ENCODE measurements at places on chromosomes 6 and 20.

DNA sequence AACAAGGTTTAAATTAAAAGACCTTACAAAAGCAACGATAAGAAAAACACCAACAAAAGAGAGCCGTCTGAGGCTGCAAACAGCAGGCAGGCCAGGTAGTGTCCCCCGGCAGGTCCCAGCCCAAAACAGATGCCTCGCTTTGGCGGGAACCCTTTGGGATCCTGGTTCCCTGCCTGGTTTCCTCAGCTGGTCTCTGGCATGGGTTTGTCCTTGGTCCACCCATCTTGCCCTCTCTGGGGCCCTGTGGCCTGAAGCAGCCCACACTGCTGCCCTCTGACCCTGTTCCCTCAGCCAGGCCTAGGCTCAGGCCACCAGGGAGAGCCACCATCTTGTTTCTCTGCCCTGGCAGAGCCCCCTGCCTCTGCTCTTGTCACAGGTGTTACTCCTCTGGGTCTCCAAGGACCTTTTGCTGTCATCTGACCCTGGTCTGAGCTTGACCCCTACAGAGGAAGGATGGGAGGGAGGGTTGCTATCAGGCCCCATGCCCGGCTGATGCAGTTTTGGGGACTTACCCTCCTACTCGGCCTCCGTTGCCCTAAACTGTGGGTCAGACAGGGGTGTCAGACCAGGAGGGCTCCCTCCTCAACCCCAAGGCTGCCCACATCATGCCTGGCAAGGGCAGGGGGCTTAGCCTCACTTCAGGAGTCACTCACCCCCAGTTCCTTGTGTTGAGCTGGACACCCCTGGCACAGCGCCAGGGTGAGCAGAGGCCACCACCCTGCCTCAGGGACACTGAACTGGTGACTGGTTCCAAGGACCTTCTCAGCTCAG, 30.6 kb upstream of the GRM4 start:
- no peak for DNase-seq

DNA sequence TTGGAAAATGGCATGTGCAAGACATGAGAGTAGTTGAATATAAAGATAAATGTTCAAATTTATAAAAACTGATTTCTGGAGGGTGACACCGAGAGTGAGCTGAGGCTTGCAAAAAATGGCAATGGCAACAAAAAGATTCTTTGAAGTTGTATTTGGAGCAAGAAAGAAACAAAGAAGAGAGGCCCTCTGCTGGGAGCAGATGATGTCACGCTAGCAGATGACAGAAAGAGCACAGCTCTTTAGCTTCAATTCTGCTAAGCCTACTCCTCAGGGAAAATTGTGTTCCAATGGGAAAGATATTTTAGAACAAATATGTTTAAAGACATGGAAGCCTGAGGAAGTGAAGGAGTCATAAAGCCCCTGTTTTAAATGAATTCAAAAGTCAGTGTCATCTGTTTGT, 125.3 kb upstream of the NOX3 start:
- no peak for DNase-seq

DNA sequence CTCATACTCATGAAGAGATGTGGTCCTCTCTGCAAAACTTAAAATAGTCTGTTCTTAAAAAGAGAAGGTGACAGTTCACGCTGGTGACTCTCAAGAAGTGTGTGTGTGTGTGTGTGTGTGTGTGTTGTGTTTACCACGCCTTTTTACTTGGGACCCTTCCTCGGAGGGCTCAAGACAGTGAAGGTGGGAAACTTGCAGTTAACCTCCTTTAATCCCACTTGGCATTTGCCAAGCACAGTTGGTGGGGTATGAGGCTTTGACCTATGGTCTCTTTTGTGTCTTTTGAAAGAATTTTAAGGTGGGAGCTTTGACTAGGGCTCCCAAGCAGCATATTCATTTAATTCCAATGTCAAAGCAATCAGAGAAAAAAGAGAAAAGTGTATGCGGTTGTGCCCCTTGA, 395.8 kb downstream of the TFAP2B start:
- no peak for DNase-seq

DNA sequence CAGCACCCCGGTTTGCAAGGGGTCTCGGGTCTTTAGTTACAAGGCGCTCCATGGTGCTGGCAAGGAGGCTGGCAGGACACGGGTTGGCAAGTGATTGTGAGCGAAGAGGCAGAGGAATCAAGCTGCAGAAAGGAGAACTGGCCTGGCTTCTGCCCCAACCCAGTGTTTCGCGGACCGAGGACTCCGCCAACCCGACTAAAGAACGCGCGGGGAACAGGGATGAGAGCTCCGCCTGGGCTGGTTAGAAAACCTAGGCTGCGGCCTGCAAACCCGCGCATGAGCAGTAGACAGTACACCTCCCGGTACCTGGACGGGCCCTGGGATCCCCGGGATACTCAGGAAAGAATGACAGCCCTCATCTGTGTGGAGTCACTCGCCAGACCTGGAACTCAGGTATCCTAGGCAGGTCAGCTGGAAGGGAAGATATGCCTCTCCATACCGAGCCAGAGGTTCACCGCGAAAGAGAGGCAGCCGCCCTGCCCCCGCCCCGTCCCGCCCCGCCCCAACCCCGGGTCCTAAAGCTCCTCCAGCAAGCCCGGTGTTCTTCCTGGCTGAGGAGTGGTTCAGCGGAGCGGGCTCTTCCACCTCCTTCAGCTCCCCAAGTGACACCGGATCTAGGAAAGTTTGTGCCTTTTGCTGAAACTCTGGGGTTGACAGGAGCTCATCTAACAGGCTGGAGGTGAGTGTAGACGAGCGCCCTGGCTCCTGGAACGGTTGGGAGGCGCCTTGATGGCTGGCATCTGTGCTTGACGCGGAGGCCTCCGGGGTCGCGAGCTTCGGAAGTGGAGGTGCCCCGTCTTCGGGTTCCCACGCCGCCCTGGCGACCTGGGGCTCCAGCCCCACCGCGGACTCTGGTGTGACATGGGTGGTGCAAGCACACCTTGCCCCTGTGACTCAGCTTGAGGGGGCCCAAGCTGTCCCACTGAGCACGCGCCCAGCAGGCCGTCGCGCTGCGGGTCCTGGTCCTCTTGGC, 1847.3 kb upstream of the DEFB115 start:
- no peak for DNase-seq

GRCh38 chr20:50605136-50605535, 86.2 kb downstream of the RIPOR3 start:
- no peak for DNase-seq

DNA sequence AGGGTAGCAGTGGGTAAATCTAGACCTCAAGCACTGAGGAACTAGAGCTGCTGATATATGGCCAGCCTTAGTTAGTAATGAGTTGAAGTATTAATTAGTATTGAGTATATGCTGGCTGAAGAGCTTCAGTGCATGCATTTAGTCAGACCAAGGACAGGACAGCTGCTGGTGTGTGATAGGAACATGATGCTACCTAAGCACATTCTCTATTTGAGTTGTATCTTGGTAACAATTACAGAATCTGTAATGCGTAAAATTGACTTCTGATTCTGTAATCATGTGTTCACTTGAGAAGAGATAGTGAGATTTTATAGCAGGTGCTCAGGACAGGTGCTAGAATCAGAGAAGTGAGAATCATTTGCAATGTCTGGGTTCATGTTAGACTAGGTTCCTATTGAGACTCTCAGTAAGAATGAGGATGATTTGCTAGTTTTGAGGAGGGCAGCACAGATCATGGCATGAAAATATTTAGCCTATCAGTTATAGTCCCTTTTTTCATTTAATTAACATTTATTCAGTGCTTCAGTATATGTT, 369.4 kb upstream of the HS3ST5 start:
- DNase-seq: no peak

- DNase-seq: no peak
Observed at GRCh38 chr6:112936504-112936903, 589.4 kb downstream of the RFPL4B start.

DNA sequence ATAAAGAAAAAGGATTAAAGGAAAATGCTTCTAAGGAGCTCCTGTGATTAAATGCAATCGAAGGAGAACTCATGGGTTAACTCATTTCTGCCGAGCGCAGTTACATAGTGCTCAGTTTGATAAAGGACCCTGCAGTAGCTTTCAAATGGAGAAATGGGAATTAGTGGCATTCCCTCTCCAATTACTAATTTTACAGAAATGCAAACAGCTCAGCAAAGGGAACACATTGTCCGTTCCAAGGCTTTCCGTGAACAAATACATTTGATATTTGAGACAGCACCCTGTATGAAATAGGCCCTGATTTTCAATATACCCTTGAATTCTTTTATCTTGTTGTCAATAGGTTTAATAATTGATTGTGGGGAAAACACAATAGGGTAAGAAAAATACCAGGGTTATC, 375.9 kb upstream of the TSHZ2 start:
- DNase-seq: no peak

GRCh38 chr6:41153451-41153850, 696 bp downstream of the TREML1 start:
- no peak for DNase-seq

GRCh38 chr6:84528201-84528600, 236.2 kb downstream of the TBX18 start:
- no peak for DNase-seq

DNA sequence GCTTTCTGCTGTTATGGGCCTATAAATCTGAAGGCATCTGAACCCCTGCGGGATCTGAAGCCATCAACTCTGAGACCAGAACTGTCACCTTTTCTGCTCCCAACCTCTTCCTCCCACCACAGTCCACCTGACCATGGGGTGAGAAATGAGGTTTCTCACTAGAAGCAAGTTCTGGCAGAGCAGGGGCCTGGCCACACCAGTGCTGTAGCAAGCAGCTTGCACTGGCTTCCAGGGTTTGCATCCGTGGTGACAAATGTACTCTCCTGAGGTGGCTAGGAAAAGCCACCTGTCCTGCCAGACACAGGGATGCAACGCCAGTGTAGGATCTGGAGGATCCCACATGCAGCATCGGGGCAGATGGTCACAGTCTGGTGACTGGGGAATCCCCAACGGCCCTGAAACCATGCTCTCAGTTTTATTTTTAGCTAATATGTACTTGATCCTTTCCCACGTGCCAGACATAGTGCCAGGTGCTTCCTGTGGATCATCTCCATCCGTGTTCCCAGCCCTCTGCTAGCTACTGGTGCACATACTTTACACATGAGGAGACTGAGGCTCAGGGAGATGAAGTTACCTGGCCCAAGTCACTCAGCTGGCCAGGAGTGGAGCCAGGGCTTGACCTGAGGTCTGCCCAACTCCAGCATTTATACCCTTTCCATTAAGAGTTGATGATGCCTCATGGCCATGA, 122.1 kb upstream of the SPACA1 start:
- DNase-seq: peak; percentile 38

DNA sequence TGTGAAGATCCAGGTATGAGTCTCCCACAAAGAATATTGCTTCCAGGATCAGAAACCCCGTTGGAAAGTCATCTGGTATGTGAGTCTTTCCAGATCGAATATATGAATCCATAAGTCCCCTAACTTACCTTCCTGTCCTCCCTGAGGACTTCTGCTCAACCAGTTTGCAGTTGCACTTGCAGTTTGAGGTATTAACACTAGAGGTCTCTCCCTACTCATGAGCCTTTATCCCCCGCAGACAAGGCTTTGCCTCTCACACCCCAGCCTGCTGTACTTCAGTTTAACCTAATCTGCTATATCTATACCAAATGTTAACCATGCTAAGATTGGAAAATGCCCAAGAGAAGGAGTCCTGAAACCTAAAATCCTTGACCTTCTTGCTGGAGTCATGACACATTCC, 135.3 kb upstream of the DEFB112 start:
- DNase-seq: no peak

DNA sequence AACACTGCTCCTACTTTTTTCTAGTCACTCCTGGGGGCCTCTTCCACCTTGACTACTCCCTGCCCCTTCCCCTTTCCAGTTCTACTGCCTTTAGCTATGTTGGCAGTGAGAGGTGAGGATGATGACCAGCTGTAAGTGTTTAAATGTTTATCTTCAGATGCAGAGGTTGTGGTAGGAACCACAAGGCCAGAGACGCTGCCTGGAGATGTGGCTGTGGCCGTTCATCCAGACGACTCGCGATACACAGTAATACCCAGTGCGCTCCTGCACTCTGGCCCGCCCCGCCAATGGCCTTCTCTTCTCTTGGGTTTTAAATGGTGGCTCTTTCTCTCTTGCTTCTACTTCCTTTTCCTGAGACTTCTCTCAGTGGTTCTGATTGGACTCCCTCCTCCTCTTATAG, 4.6 kb downstream of the VARS2 start:
- no peak for DNase-seq

- DNase-seq: no peak
Observed at GRCh38 chr20:60249436-60249835, 291.2 kb downstream of the CDH26 start.

- no peak for DNase-seq
Observed at GRCh38 chr6:165245287-165245686, 64.1 kb downstream of the C6orf118 start.

GRCh38 chr6:14738497-14738896, 507.4 kb upstream of the JARID2 start:
- DNase-seq: no peak

GRCh38 chr20:47792021-47792618, 6.8 kb upstream of the SULF2 start:
- no peak for DNase-seq

- DNase-seq: no peak
Observed at GRCh38 chr6:145743332-145743731, 8.0 kb upstream of the EPM2A start.

DNA sequence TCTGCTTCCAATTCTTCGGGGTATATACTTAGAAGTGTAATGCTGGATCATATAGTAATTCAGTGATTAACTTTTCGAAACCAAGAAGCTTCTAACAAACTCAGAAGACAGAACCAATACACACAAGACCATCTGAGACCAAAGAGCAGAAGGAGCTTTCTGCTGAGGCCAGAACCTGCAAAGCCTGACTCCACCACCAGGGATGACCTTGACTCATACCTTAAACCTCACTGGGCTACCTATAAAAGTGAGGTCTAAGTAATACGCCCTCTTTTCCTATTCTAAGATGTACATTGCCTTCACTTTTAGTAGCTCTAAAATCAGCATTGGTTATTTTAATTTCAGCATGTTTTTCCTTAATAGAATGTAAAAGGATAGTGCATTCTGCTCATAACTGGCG, 84.8 kb downstream of the FOXF2 start:
- DNase-seq: no peak

DNA sequence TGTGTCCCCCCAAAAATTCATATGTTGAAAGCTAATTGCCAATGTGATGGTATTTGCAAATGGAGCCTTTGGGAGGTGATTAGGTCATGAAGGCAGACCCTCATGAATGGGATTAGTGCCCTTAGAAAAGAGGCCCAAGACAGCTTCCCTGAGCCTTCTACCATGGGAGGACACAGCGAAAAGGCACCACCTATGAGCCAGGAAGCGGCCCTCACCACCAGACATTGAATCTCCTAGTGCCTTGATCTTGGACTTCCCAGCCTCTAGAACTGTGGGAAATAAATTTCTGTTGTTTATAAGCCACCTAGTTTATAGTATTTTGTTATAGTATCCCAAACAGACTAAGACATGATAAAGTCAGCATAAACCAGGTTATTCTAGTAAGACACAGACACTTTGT, 18.9 kb downstream of the EDN1 start:
- no peak for DNase-seq

GRCh38 chr6:6235786-6236185, 84.7 kb downstream of the F13A1 start:
- no peak for DNase-seq

All from GM19239 (cell line).